ENCODE measurements at places on chromosomes 16 and 17.

DNA sequence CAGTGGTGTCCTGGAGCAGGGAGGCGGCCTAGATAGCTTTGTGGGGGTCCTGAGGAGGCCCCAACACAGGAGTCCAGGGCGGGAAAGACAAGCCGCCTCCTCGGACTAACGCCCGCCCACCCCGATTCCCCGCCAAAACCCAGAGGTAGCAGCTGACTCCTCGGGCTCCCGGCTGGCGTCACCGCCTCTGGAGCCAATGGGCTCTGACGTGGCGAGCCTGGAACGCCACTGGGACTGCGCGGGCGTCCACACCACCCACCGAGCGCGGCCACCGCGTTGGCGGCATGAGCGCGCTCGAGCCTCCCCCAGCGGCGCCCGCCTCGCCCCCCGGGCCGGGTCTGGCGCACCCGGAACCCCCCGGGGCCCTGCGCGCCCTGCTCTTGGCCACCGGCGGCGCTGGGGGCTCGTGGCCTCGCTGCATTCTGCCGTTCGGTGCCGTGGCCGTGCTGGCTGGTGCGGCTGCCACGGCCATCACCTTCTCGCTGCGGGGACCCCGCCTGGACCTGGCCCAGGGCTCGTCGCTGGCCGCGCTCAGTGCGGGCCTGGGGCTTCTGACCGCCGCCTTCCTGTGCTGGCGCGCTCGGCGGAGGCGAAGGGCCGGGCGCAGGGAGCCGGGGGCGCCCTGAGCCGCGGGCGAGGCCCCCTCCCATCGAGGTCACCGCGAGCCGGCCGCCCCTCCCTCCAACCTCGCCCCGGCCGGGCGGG is 3.4 kb upstream of the NTN3 start:
- no peak for DNase-seq

- DNase-seq, result no peak
These were observed 247.3 kb downstream of the GRIN2A start for GRCh38 chr16:9934723-9935508.

DNA sequence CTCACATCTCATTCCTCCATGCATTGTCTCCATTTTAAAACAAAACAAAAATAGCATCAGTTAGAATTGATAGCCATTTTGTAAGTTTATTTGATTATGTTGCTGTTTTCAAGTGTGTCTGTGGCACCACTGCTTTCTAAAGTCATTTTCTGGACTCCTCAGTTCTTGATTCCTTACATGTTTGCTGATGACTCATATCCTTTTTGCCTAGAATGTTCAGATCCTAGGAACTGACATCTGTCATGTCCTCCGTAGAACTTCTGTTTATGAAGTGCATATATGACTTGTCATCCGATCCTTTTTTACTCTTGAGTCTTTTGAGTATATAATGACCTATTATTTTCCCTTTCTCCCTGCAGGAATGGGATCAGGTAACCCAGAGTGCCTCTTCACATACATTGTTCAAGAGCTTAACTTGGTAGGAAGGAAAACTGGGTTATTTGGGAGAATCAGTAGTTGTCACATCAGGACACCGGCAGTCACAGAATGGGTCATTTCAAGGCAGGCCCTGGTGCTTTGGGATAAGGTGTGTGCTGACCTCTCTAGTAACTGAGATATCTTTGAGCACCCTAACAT is 69.2 kb downstream of the MAP2K4 start:
- DNase-seq, result no peak

DNA sequence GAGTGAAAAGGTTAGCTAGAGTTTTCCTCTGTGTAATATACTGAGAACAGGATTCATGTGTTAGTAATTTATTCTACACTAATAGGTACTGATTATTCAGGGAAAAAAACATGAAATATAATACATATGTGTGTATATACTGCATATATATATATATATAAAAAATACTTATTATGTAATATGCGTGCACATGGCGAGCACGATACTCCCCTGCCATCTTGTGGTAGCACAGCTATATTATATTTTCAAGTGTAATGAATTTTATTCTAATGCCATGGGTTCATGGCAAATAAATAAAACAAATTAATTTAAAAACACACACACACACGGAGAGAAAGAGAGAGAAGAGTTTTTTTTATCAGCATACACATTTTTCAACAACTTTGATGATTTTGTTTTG is 460.6 kb downstream of the KCNJ2 start:
- no peak for DNase-seq

DNA sequence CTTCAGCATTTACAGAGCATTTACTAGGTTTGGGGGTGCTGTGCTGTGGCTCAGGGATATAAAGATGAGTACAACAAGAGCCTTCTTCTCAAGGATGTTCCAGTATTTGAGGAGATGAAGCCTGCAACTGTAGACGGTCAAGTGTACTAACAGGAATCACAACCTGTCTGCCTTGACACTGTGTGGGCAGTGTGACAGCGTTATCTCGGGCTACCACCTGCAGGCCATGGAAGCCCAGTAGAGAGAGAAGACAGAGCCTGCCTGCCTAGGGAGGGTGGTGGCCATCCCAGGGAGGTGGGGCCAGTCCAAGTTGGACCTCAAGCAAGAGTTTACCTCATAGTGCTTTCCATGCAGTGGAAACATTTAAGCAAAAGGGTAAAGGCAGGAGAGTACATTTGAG is 215.1 kb upstream of the ASIC2 start:
- no peak for DNase-seq

- DNase-seq, result no peak
These were observed 60.4 kb upstream of the GNG13 start for GRCh38 chr16:860891-861290.

GRCh38 chr17:27768858-27769410 is 31.4 kb downstream of the NOS2 start:
- DNase-seq, result no peak

DNA sequence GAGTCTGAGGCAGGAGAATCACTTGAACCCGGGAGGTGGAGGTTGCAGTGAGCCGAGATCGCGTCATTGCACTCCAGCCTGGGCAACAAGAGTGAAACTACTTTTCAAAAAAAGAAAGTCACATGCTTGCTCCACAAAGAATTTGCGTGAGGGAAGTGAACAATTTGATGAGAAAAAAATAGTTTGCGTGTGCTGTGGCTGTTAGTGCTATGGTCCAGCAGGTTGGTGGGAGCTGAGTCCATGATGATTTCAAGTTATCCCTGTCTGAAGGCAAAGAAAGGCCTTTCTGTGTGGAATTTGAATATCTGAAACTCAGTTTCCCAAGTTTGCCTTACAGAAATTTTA is 21.0 kb downstream of the PRCD start:
- DNase-seq, result no peak

DNA sequence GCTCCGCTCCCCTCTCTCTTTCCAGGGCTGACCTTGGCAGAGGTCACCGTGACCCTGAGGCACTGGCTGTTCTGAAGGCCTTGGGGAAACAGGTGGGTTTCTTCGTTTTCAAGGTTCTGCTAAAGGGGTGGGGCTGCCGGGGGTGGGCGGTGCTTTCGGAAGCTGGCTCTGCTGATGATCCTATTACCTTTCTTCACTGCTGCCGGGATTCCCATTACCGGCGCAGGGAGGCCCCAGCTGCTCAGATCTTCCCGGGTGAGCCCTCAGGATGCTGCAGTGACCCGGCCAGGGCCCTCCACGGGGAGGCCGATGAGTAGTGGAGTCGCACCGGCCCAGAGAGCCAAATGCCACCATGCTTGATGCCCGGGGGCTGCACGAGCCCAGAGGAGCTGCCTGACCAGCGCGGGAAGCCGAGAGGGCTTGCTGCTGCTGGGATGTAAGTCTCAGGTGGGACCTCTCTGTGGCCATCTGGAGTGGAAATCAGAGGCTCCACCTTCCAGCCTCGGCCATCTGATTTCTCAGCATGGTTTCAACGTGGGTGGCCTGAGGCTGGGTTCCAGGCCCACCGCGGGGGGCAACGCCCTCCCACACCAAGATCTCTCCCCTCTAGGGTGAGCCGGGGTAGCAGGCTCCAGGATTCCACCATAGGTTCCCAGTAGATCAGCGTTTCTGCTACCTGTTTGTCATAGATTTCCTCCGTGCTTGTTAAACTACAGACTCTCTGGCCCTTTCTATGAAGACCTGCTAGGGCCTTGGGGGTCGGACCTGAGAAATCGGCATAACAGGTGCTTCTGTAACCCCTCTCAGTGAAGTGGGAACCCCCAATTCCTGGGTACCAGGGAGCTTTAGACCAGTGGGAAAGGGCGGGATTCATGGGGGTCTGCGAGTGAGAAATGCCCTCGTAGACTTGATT is 21.6 kb upstream of the ADCY7 start:
- no peak for DNase-seq

DNA sequence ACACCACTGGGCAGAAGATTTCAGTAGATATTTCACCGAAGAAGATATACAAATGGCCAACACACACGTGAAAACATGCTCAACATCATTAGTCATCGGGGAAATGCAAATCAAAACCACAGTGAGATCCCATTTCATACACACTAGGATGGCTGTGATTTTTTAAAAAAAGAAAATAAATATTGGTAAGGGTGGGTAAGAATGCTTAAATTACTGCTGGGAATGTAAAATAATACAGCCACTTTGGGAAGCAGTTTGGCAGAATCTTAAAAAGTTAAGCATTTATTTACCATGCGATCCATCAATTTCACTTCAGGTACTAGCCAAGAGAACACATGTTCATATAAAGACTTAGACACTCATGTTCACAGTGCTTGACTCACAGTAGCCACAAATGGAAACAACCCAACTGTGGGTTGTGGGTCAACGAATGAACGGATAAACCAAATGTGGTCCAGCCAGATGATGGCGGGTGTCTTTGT is 6.5 kb upstream of the C16orf74 start:
- DNase-seq, result no peak

DNA sequence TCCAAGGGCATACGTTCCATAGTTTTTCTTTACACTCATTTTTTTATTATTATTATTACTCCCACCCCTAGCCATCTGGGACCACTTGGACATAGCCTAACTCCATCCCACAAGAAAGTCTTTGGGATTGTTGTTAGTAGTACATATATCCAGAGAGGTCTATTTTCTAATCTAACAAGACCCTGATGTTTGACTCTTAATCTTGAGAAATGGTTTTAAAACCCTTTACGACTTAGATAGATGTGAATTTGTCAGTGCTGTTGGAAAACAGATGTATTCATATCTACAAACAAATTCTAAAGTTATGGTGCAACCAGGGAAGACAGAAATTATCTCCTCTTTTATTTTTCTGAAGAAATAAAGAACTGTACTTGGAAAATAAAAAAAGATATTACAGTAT is 197.8 kb downstream of the CDH11 start:
- no peak for DNase-seq

DNA sequence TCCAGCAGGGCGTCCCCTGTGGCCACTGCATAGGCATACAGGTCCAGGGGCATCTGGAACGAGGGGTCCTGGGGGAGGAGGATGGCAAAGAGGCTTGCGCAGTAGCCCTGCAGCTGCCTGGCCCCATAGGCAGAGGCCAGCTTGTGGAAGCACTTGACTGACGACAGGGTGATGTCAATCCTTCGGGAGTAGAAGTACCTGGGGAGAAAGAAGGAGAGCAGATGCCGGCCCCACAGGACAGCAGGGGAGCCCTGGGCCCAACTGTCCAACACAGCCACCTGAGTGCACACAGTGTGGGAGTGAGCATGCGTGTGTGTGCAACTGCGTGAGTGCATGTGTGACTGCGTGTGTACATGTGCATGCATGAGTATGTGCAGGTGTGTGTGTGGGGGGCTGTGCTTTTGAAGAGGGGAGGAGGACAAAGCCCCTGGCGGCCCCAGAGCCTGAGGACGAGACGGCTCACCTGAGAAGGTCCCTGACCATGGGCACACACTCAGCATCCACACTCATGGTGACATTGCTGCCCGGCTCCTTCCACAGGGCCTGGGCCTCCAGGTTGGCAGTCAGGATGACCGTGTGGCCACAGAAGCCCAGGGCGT is 7.1 kb downstream of the LGALS3BP start:
- DNase-seq, result no peak

DNA sequence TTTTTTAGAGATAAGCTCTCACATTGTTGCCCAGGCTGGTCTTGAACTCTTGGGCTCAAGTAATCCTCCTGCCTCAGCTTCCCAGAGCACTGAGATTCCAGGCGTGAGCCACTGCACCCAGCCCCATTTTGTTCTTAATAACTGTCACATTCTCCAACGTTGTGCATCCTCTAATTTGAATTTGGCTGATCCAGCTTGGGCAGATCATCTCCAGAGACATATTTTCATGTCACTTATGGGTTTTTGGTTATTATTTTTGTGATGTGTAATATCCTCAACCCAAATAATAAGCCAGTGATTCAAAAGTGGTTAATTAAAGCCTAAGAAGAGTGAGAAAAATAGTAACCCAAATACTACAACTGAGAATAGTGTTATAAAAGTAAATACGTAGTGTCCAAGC is 16.2 kb upstream of the COL1A1 start:
- DNase-seq, result no peak

GRCh38 chr17:82041144-82041814 is 3.8 kb upstream of the DCXR start:
- DNase-seq, result no peak

DNA sequence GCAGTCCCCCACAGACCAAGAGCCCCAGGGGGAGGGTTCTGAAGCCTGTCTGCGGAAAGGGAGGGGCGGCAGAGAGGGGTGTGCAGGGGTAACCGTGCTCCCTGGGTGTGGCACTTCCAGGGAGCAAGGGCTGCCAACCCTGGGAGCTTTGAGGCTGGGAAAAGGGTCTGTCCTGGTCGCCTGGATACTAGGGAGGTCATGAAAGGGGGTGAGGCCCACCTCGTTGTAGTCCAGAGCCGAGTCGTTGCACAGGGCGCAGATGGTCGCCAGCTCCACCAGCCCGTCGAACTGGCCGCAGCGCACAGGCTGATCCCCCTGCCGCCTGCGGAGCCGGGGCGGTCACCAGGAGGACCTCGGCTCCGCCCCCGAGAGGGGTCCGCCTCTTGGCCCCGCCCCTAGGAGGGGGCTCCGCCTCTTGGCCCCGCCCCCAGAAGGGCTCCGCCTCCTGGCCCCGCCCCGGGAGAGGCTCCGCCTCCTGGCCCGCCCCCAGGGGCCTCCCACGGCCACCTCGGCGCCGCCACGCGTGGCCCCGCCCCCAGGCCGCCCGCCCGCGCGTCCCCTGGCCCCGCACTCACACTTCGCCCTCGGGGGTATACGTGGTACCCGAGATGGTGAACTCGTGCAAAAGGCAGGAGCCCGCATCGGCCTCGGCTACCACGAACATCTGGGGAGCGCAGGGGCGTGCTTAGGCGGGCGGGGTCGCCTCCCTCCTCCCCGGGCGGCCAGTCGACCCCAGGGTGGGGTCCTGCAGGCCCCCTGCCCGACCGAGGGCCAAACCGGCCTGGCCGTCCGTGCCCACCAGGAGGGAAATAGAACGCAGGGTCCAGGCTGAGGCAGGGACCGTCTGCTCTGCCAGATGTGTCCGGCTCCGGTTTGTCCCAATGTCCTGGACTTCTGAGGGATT is 19.5 kb downstream of the ATP2A3 start:
- no peak for DNase-seq

GRCh38 chr16:84327926-84328505 is 33.3 kb downstream of the WFDC1 start:
- no peak for DNase-seq

- no peak for DNase-seq
These were observed 67.0 kb downstream of the PRMT7 start for GRCh38 chr16:68377667-68378393.
